CD4-positive, CD25-positive, alpha-beta regulatory T cell (primary cell): ENCODE measurements at places on chromosomes 7 and 10. TPM values are rescaled to one million over a fixed set of nuclear protein-coding genes. Genes with fewer than 3 reads are reported as not detected.

DNA sequence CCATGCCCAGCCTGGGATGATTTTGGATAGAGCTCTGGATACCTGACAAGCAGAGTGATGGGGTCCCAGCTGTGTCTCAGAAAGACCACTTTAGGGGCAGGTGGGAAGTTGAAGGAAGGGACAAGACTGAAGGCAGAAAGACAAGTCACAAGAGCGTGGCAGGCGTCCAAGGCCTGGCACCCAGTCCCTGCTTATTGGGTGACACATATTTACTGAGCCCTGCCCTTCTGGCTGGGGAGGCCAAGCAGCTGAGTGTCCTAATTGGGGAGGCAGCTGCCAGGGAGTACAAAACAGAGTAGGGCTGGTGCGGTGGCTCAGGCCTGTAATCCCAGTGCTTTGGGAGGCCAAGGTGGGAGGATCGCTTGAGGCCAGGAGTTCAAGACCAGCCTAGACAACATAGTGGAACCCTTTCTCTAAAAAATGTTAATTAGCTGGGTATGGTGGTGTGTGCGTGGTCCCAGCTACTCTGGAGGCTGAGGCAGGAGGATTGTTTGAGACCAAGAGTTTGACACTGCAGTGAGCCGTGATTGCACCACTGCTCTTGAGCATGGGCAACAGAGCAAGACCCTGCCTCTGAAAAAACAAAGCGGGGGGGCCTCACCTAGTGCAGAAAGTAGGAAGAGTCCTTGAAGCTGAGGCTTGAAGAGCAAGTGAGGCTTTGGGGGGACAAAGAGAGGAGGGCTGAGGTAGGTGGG, 53.0 kb upstream of the GTF2I start:
- peaks cover 16% of the 10 kb centered on the region for H3K4me1 ChIP-seq
- H3K27ac ChIP-seq, result no peak overlapping the region
- DNase-seq, result no peak
- H3K36me3 ChIP-seq, result no peaks in the 10 kb centered on the region
- H3K4me3 ChIP-seq, result no peak overlapping the region
- no peaks in the 10 kb centered on the region for H3K27me3 ChIP-seq

DNA sequence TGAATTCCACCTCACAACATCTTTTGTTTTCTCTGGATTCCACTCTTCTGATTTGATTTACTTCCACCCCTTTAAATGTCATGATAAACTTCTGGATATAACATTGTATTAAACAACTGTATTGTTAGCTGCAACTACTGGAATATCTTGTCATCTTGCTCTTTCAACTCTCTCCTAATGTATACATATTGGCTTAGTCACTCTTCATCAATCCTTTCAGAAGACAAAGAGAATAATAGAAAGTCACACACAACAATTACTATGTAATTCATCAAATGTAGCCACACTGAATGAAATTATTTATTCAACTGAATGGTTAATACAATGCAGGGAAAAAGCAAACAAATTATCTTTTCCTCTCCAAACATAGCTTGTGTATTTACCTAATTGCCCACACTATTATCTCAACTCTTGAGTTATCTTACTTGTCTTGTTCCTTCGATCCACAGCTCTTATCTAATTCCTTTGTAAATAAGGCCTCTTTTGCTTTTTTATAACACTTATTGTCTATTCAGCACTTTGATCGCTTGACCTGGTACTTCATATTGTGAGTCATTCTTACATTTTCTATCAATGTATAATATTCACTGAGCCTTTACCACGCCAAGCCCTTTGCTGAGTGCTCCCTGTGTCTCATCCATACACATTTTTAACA, 16.7 kb downstream of the SEMA3A start:
- H3K36me3 ChIP-seq, result no peaks in the 10 kb centered on the region

DNA sequence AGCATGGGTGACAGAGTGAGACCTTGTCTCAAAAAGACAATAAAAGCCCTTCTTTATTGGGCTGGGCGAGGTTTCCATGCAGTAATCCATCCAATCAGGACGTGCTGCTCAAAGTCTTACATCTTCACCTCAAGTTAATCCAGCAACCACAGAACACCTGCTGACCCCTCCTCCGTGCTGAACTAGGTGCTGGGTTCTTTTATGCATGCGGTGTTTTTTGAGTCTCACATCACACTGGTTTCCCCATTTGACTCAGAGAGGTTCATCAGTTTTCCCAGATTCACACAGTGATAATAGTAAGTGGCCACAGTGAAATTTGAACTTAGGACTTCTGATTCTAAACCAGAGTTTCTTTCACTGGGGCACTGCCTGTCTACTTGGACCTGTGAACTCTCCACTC, 58.3 kb upstream of the GTF2I start:
- H3K27ac ChIP-seq, result no peak overlapping the region
- no peaks in the 10 kb centered on the region for H3K27me3 ChIP-seq
- no peak for DNase-seq
- H3K4me1 ChIP-seq, result no peaks in the 10 kb centered on the region
- H3K4me3 ChIP-seq, result no peak overlapping the region
- no peaks in the 10 kb centered on the region for H3K36me3 ChIP-seq

GRCh38 chr7:20075992-20076820, 141.0 kb downstream of the MACC1 start:
- H3K27me3 ChIP-seq, result no peaks in the 10 kb centered on the region
- no peaks in the 10 kb centered on the region for H3K36me3 ChIP-seq
- no peak for DNase-seq
- H3K4me1 ChIP-seq, result no peaks in the 10 kb centered on the region

DNA sequence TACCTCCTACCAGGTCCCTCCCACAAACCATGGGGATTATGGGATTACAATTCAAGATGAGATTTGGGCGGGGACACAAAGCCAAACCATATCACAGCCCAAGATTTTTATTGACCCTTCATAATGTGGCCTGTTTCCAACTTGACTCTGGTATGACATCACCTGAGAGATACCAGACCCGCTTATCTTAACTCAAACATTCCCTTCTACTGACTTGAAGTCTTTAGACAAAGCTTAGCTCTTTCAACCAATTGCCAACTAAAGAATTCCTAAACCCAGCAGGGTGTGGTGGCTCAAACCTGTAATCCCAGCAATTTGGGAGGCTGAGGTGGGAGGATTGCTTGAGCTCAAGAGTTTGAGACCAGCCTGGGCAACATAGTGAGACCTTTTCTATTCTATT, 67.9 kb downstream of the CLRN3 start:
- no peaks in the 10 kb centered on the region for H3K4me1 ChIP-seq
- no peaks in the 10 kb centered on the region for H3K36me3 ChIP-seq
- no peaks in the 10 kb centered on the region for H3K27me3 ChIP-seq
- no peak for DNase-seq

DNA sequence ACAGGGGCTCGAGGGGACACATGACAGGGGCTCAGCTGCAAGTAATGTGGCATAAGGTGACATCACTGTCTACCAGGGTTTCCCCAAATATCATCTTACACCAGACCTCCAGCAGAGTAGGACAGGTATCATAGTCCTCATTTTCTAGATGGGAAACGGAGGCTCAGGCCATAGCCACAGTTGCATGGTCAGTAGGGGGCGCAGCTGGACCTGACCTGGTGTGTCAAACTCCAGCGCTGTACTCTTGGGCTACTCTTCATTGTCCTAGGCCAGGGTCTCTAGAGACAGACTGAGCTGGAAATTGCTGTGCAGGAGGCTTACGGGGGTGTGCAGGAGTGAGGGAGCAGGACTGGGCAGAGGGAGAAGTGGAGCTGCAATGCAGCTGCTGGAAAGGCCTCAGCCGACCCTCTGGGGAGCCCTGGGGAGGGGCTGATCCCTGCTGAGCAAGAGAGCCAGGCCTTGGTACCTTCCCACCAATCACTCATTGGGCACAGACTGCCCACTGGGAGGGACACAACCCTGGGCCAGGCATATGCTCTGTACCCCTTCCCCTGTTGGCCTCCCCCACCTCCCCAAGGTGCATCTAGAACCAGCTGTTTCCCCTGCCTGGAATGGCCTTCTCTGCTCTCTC, 89.9 kb downstream of the CDH23 start:
- no peak overlapping the region for H3K4me3 ChIP-seq
- H3K27me3 ChIP-seq, result no peaks in the 10 kb centered on the region
- no peaks in the 10 kb centered on the region for H3K4me1 ChIP-seq
- peak; percentile 26 for DNase-seq
- H3K27ac ChIP-seq, result no peak overlapping the region

- DNase-seq, result no peak
- H3K4me3 ChIP-seq, result no peak overlapping the region
- no peak overlapping the region for H3K27ac ChIP-seq
- no peaks in the 10 kb centered on the region for H3K36me3 ChIP-seq
- no peaks in the 10 kb centered on the region for H3K27me3 ChIP-seq
Observed at GRCh38 chr10:114626841-114627240, 31.2 kb downstream of the ABLIM1 start.

DNA sequence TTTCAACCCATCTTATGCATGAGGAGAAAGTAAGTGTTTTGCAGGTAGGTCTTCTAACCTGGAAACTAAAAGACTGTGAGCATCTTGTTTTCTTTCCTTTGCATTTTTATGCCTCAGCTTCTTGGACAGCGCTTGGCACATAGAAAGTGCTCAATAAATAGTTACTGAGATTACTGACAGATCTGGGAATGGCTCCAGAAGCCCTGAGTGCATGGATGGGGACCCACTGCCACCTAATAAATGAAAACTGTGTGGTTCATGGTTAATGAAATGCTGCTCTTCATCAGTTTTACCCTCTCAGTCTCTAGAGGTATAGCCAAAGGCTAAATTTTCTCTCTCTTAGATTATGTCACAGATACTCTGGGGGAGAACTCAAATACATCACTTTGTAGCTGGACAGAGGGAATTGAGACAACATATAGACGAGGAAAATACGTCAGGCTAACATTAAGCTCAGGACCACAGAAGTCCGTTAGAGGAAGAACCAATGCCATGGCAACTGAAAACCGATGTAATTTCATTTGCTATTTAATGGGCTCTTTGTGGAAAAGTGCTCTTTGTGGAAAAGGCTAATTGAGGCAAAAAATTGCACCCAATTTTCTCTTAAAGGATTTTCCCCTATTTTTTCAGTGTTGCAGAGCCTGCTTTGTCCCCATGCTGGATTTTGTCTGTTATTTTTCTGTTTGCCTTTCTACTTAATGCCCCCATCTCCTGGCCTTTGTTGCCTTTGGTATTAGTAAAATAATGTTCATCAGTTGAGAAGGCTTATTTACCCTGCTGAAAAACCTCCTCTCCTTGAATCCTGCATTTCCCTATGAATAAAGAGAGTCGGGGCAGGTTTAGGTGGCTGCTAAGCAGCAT, 17.8 kb downstream of the ASB4 start:
- no peaks in the 10 kb centered on the region for H3K4me1 ChIP-seq
- no peaks in the 10 kb centered on the region for H3K27me3 ChIP-seq
- no peaks in the 10 kb centered on the region for H3K36me3 ChIP-seq
- no peak overlapping the region for H3K4me3 ChIP-seq
- no peak overlapping the region for H3K27ac ChIP-seq

DNA sequence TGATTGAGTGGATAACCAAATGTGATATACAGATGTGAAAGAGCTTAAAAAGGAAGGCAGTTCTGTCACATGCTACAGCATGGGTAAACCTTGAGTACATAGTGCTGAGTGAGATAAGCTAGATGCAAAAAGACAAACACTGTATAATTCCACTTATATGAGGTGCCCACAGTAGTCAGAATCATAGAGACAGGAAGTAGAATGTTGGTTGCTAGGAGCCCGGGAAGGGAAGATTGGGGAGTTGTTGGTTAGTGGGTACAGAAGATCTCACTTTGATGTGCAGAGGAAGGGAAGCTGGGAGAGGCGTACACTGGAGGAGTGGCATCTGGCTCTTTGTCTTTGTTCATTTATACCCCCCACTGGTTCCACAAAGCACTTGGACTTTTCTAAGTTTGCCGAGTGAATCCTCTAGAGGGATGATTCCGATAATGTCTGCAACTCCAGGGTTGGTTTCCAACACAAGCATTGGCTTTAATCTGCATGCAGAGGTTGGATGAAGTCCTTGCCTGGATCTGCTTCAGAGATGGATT, 39.5 kb downstream of the TSPAN14 start:
- H3K4me3 ChIP-seq, result peak overlapping the region; percentile 68
- peaks cover 93% of the 10 kb centered on the region for H3K4me1 ChIP-seq
- H3K36me3 ChIP-seq, result peaks cover 55% of the 10 kb centered on the region
- no peaks in the 10 kb centered on the region for H3K27me3 ChIP-seq

DNA sequence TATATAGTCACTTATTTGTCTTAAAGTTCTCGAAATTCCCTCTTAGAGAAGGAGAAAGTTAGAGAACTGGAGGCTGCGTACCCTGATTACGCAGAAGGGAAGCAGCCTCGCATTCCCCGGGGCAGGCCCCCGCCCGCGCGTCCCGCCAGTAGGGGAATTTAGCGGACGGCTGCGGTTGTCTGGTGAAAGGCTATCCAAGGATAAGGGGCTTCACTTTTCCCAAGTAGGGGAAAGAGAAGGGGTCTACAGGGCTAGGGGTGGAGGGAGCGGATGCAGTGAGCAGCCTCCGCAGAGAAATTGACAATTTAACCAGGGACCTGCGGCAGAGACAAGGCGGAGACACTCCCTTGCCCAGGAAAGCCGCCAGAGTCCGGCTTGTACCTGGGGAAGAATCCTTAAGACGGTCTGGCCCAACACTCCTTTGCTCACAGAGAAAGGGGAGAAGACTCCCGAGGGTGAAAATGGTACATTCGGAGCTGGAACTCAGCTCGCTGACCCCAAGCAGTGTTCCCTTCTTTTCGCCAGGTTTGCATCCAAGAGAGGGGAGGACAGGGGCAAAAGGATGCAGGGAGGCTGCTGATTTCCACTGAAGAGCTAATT, 994 bp upstream of the MAGI2 start:
- no peak for DNase-seq
- H3K4me1 ChIP-seq, result no peaks in the 10 kb centered on the region
- no peak overlapping the region for H3K27ac ChIP-seq

DNA sequence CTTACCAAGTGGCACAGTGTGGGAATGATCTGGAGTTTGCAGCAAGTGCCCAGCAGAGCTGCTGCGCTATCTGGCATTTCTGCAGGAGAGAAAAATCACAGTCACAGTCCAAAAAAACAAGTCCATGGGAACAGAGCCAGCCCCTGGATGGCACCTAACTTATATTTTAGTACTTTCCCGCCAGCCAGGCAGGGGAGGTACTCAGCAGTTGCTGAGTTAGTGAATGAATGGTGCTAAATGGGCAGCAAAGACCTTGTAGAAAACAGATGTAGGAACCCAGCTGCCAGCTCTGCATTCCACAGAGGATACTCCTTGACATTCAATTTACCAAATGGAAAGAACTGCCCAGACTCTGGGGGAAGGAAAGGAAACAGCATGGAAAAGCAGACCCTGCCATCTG, 54.5 kb downstream of the GSDME start:
- H3K4me3 ChIP-seq, result no peak overlapping the region
- no peak for DNase-seq
- no peaks in the 10 kb centered on the region for H3K36me3 ChIP-seq
- H3K27me3 ChIP-seq, result no peaks in the 10 kb centered on the region
- no peaks in the 10 kb centered on the region for H3K4me1 ChIP-seq
- no peak overlapping the region for H3K27ac ChIP-seq

The CDC14C gene
- not detected for total RNA-seq

The SGMS1 gene
- total RNA-seq, result 241 TPM

The PRPS1L1 gene
- not detected for total RNA-seq

The ZPBP gene
- total RNA-seq, result not detected

The GPC2 gene
- total RNA-seq, result 7.0 TPM

The EBLN1 gene
- not detected for total RNA-seq

The DNAAF5 gene
- total RNA-seq, result 11.9 TPM

The SEC61A2 gene
- total RNA-seq, result 25.2 TPM

The TET1 gene
- total RNA-seq, result 4.3 TPM

The MMD2 gene
- not detected for total RNA-seq
